Stimulated activated CD4-positive, alpha-beta T cell treated with anti-CD3 and anti-CD28 coated beads, Interleukin-4, amount 100 ng/mL, for 4 hours (primary cell): ENCODE measurements at places on chromosomes 5 and 9.

DNA sequence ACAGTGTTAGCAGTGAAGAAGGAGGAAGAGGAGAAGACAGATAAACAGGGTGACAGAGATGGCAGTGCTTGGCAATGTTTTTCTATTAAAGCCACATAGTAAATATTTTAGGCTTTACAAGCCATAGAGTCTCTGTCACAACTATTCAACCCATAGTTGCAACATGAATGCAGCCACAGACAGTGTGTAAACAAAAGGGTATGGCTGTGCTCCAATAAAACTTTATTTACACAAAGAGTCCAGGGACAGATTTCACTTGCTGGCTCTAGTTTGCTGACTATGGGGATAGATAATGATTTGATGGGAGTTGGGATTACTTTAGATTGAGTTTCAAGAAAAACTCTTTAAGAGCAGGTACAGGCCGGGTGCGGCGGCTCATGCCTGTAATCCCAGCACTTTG is 224.8 kb upstream of the SEMA6A start:
- DNase-seq = no peak

DNA sequence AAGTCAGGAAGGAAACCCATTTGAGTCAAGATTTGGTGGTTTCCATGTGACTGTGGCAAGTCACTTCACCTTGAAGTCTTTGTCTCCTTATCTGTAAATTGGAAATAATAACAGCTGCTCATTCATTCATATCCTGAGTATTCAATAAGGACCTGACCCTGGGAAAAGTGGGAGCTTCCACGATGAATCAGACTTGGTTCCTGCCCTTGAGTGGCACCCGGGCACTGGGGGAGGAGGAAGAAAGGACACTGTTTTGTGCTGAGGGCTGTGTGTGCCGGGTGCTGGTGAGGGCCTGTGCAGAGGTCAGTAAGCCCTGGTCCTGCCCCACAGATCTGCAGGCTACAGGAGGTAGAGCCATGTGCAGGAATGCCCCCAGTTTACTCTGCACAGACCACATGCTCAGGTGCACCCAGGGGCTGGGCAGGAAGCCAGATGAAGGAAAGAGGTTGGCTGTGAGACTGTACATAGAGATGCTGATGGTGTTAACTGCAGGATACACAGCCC is 6.8 kb downstream of the NDST1 start:
- no peak for DNase-seq

DNA sequence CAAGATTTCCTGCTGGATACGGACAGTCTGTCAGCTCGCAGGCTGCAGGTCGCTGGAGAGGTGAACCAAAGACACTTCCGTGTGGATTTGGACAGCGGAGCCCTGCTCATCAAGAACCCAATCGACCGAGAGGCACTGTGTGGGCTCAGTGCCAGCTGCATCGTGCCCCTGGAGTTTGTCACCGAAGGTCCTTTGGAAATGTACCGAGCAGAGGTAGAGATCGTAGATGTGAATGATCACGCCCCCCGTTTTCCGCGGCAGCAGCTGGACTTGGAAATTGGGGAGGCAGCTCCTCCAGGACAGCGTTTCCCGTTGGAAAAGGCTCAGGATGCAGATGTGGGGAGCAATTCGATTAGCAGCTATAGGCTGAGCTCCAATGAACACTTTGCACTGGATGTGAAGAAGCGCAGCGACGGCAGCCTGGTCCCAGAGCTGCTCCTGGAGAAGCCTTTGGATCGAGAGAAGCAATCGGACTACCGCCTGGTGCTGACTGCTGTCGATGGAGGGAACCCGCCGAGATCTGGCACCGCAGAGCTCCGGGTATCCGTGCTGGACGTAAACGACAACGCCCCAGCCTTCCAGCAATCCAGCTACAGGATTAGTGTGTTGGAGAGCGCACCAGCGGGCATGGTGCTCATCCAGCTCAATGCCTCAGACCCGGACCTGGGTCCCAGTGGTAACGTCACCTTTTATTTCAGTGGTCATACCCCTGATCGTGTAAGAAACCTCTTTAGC is 658 bp downstream of the PCDHGC4 start:
- DNase-seq = no peak

GRCh38 chr5:140106101-140106500 is 7.8 kb upstream of the PURA start:
- no peak for DNase-seq

- DNase-seq = no peak
Observed at GRCh38 chr5:176817369-176817840, 7.0 kb downstream of the UNC5A start.

- DNase-seq = no peak
Observed at GRCh38 chr5:106292654-106293053, 1378.1 kb downstream of the EFNA5 start.

GRCh38 chr5:125655156-125655555 is 768.1 kb upstream of the GRAMD2B start:
- DNase-seq = no peak

DNA sequence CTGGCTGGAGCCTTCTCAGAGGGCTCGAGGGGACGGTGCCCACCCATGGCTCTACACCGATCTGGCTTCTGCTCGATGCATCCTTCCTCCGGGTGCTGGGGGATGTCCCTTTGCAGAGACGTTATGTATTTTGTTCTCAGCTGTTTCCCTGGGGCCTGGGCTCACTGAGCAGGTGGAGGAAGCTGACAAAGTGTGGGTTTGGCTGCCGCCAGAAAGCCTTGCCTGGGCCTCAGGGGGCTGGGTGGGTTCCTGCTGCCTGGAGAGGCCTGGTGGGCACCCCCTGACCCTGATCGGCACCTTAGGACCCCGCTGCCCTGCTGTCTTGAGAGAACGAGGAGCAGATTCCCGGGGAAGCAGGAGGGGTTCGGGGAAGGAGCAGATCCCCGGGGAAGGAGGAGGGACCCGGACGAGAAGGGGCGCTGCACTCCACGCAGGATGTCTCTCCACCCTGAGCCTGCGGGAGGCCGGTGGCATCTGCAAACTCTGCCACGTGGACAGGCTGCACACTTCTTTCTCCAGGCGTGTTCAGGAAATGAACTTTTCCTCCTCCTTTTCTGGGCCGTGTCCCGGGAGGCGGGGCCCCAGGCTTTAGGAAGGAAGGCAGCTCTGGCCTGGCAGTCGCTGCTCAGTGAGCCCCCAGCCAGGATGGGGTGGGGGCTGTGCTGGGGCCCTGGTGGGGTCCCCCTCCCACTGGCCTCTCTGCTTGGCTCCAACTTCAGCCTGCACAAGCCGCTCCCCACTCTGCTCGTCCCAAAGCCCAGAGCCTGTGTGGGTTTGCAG is 148.9 kb downstream of the RXRA start:
- peak; percentile 21 for DNase-seq

DNA sequence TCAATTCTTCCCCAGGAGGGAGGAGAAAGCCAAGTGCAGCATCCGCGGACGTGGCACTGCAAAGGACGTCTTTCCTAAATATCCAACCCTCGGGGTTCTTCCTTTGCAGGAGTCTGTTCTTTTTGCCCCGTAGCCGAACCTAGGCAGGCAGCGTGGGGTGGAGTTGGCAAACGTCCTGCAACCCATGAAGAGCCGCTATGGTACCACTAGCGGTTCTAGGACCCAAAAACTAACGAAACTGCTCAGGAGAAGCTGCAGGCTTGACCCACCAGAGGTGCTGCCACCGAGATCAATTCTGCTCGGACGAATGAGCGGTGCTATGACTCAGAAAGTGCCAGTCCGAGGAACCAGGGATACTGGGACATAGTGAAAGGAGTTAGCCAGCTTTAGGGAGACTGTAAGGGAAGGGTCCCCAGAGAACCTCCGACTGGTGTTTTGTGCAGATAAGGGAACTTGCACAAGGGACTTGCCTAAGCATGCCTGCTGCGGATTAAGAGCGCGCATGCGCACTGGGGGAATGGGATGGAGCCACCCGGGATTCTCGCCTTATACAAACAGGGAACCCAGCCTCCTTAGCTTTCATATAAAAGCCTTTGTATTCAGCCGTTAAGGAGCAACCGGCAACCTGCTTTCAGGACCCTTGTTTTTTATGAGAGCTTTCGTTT is 32.7 kb downstream of the ANXA2R start:
- peak; percentile 66 for DNase-seq

GRCh38 chr9:27489087-27489876 is 34.8 kb upstream of the IFNK start:
- no peak for DNase-seq

- DNase-seq = no peak
Observed at GRCh38 chr5:8644377-8644776, 775.4 kb downstream of the MTRR start.

GRCh38 chr9:88383176-88383575 is 5.1 kb upstream of the SPIN1 start:
- no peak for DNase-seq

DNA sequence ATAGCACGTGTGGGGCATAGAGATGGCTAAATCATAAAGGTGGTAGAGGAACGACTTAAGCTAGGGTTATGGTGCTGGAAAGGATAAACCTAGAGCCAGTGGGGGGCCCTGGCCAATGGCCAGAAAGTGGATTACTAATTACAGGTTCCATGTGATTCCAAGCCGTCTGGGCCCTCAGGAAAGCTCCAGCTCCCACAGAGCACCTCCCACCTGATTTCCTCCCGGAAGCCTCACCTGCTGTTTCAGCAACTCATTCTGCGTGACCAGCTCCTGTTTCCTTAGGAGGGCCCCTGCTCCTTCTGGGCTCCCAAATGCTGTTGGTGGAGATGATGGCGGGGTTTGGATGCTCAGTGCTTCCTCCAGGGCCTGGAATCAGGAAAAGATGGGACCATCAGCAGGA is 16.2 kb downstream of the GPX3 start:
- no peak for DNase-seq

- no peak for DNase-seq
Observed at GRCh38 chr9:122059955-122060324, 33.2 kb downstream of the TTLL11 start.

- peak; percentile 55 for DNase-seq
Observed at GRCh38 chr5:141637767-141638419, 1.1 kb downstream of the RELL2 start.

DNA sequence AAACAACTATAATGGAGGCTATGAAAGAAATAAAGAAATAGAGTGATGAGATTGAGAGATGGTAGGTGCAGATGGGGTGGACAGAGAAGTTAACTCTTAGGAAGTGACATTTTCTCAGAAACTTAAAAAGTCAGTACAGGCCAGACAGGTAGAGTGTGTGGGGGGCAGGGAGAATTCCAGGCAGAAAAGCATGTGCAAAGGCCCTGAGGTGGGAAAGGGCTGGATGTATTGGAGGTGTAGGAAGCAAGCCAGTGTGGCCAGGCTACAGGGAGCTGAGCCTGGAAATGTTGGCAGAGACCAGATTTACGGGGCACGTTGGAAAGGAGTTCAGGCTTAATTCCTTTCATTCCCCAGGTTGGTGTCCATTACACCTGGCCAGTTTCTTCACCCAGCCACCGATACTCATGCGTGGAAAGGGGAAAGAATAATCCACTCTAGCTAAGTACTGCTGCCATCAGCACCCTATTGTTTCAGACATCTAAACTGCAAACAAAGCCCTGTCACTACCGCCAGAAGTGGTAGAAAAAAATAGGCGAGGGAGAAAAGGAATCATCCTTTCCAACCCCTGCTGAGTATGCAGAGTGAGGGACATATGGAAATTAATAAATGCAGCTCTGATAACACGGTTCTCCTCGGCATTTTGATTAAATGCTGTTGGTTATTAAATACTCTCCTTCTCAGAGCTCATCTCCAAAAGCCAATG is 116.8 kb upstream of the GPR151 start:
- no peak for DNase-seq

DNA sequence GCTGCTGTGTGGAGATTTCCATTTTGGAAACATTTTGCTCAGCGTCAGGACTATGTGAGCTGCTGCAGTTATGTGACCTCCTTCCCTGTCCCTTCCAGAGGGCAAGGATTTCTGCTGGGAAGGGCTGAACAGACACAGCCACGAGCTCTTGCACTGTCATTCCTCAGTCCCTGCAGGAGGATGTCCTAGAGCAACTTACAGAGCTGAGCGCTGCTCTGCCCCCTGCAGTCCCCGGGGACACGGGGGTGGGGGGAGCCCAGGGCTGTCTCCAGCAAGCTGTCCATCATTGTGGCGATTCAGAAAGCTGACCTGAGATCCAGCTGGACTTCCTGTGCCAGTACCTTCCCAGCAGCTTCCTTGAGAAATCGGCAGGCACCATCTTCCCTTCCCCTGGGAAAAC is 28.0 kb upstream of the MAP1B start:
- DNase-seq = no peak
